Breast epithelium (tissue), 4 donors: ENCODE measurements at places on chromosomes 5 and 9.

GRCh38 chr5:76081811-76082771 lies 1.1 kb upstream of the SV2C start:
- DNase-seq, result no peak

DNA sequence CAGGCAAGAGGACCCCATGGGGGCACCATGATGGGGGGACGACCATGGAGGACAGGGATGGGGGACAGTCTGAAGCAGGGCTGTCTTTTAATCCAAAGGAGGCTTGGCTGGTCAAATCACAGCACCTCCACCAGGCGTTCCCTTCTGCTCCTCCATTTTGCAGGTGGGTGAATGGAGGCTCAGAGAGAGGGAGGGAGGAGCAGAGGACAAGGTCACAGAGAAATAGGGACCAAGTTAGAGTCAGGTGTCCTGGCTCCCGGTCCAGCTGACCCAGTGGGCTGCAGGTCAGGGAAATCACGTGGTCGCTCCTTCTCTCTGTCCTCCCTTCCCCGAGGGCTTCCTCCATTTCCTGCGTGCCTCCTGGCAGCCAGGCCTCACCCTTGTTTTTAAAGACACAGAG lies 156.4 kb upstream of the SMIM23 start:
- DNase-seq, result no peak

DNA sequence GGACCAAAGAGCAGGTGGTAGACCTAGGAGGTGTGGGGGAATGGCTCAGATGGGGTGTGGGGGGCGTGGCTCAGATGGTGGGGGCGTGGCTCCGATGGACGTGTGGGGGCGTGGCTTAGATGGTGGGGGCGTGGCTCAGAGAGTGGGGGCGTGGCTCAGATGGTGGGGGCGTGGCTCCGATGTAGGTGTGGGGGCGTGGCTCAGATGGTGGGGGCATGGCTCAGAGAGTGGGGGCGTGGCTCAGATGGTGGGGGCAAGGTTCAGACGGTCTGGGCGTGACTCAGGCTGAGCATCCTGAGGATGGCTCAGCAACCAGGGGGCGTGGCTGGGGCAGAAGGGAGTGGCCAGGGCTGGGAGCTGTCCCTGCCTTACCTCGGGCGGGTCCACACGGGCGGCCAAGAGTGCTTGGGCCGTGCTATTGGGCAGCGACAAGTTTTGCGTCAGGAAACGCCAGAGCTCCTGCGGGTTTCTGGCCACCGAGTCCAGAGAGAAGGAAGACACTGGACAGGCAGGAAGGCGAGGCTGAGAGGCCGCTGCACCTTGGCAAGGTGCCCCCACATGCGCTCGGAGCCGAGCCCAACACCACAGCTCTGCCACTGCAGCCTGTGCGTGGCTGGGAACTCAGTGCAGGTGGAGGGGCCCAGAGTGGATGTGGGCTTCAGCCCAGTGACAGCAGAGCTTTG lies 5.9 kb downstream of the ABCA2 start:
- DNase-seq, result no peak

GRCh38 chr5:16932401-16932800 lies 3.7 kb downstream of the MYO10 start:
- no peak for DNase-seq

GRCh38 chr5:156951359-156951758 lies 11.7 kb downstream of the TIMD4 start:
- DNase-seq, result no peak

- DNase-seq, result no peak
Observed at GRCh38 chr5:73454379-73455036, 5.9 kb upstream of the FOXD1 start.

GRCh38 chr9:101495810-101496209 lies 37.8 kb upstream of the RNF20 start:
- no peak for DNase-seq

DNA sequence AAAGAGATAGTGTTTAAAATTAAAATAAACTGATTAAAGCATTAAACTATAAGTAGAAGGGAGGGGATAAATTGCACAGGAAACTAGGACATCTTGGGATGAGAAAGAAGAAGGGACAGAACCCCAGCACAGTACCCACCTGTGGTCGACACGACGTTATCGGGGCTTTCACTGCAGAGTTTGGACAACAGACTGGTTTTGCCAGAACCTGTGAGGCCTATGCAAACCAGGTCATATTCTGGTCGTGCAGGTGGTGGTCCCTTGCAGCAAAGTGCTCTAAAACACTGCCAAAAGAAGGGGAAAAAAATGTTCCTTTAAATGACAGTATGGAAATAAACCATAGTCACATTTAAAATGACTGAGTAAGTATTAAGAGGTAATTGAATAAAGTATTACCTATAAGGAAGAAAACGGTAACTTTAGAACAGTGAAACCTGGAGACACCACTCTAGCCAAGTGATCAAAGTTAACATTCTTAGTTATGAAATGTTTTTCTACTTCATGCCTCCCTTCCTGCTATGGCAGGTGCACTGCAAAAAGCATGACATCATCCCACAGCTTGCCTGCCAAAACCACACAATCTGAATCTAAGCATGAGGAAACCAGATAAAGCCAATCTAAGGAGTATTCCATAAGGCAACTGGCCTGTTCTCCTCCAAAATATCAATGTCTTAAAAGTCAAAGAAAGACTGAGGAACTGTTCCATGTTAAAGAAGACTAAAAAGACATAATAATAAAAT lies 138.6 kb downstream of the ARL15 start:
- no peak for DNase-seq

GRCh38 chr9:31034311-31034710 lies 1350.1 kb upstream of the ACO1 start:
- DNase-seq, result no peak

GRCh38 chr5:151280443-151280842 lies 23.1 kb downstream of the SLC36A3 start:
- DNase-seq, result no peak

GRCh38 chr5:177389241-177390169 lies 5.3 kb downstream of the SLC34A1 start:
- DNase-seq, result peak; percentile 61

DNA sequence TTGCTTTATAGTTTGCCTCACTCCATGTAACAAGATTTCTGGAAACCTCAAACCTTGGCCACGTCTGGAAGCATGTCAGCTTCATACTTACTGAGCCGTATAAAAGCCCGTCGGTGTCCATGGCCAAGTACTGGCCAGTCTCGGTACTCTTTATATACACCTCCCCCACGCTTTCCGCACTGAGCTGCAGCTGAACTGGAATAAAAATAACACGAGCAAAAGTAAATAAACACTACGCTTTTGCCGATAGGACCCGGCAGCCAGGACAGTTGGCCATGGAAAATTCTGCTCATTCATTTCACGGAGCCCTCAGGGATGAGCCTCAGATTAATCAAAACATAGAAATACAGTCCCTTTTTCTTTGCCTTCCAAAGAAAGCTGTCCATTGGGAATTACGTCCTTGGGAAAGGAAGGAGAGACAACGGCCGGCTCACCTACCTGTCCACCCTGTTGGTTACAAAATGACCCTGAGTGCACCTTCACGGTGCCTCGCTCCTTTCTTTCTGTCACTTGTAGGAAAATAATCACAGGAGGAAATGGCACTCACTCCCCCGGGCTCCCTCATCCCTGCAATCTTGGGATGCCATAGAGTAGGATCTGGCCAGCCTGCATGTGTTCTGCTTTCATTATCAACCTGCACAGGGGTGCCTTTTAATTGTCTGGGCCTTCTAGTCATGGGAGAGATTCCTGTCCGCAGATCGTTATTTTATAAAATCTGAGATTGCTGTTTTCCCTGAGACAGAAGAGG lies 85.1 kb downstream of the FGF1 start:
- peak; percentile 25 for DNase-seq

DNA sequence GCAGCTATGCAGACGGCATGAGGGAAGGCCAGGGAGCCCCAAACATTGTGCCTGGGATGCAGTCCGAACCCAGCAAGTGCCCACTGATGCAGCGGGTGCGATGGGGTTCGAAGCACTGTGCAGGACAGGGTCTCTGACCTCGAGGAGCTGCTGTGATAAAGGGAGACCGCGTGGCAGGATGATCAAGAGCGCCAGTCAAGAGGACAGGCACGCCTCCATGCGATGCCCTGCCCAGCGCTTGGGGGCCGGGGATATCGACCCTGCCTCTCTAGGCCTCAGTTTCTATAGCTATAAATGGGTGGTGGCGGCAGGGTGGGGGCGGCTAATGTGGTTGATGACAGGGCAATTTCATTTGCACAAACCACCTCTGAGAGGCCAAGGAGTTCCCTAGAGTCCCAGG lies 84.7 kb upstream of the BARHL1 start:
- DNase-seq, result no peak
